ENCODE measurements at places on chromosomes 2 and 18. TPM values are rescaled to one million over a fixed set of nuclear protein-coding genes. Genes with fewer than 3 reads are reported as not detected.

LRATD1 gene
- total RNA-seq, result 2.6 TPM

PMS1 gene
- 50.3 TPM for total RNA-seq

FOXI3 gene
- total RNA-seq, result 0.27 TPM

RTKN gene
- 88.9 TPM for total RNA-seq

SERPINB10 gene
- not detected for total RNA-seq

OTOS gene
- not detected for total RNA-seq

CPO gene
- total RNA-seq, result not detected

UGT1A10 gene
- not detected for total RNA-seq

SPC25 gene
- total RNA-seq, result 10.1 TPM

RPL31 gene
- 1,900 TPM for total RNA-seq

HRH4 gene
- total RNA-seq, result not detected

SLC30A3 gene
- 3.1 TPM for total RNA-seq

All from mesothelial cell of epicardium (in vitro differentiated cells).